Common myeloid progenitor, CD34-positive (primary cell): ENCODE measurements at places on chromosomes 16 and 17.

DNA sequence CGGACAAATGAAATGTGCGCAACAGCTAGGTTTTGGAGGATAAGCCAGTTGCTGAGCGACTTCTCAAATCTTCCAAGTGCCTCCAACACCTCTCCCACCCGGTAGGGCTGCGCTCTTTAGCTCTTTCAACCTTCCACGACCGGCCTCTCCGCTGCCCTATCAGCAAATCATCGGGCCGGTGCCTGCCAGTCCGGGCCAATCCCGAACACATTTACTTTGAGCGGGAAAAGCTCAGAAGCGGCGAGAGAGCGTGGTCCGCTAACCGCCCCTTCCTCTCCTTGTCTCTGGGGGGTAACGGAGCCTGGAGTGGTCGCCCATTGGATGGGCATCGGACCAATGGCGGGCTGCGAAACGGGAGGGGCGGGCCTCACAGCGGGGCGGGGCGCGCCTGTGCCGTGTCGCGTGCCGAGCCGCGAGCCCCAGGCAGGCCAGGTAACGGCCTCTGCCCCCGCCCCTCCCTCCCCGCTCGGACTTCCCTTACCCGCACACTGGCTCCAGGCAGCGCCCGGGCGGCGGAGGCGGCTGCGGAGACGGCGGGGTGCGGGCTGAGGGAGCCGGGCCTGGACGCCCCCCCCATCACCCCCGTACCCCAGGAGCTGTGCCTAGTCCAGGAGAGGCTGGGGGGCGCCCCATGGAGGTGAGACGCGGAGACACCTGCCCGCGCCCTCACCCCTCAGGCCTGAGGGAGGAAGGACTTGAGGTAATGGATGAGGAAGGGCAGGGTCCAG is at the start of gene MEIOC:
Gene MEIOC, plus strand, starts transcription at position 486 of the 728 bp plus-strand sequence. Its CDS starts 146 bp downstream, at position 632.
- DNase-seq: peak; percentile 71

DNA sequence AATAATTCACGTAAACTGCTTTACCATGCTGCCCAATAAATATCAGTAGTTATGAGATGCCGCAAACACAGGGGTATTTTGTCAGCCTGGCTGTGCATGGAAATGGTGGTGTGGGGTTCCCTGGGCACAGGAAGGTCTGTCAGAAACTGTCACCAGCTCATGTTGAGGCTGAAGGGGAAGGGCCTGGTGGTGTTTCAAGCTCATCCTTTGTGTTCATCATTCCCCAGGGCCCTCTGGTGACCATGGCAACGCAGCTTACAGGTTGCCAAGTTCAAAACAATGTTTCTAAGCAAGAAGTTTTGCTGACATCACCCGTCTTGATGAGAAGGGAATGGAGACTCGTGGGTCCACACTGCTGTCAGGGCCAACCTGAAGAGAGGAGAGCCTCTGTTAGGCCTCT is 348.9 kb upstream of the C16orf82 start:
- DNase-seq: no peak

DNA sequence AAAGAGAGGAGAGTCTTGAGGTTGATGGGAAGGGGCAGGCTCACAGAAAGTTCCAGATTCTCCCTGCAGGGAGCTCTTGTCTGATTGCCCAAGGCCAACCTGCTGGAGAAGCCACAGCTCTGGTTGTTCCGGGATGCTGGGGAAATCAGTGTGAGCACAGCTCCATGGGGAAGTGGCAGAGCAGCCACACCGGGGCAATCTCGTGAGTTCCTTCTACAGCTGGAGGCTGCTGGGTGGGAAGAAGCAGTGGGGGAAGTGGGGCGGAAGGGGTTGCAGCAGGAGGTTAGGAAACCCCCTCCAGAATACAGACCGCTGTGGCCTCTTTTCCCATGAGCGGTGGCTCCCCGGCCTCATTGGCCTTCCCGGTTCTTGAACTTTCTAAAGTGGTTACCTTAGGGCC is 34.0 kb downstream of the KIAA0513 start:
- DNase-seq: peak; percentile 85

GRCh38 chr16:49987381-49987780 is 37.6 kb upstream of the CNEP1R1 start:
- no peak for DNase-seq

DNA sequence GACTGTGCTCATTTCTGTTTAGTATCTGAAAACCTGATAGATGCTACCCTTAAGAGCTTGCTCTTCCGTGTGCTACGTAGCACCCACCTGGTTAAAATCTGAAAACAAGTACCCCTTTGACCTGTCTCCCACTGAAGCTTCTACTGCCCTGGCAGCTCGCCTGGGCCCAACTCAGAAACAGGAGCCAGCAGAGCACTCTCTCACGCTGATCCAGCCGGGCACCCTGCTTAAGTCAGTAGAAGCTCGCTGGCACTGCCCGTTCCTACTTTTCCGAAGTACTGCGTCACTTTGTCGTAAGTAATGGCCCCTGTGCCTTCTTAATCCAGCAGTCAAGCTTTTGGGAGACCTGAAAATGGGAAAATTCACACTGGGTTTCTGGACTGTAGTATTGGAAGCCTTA is 18.9 kb downstream of the NTAN1 start:
- DNase-seq: no peak

DNA sequence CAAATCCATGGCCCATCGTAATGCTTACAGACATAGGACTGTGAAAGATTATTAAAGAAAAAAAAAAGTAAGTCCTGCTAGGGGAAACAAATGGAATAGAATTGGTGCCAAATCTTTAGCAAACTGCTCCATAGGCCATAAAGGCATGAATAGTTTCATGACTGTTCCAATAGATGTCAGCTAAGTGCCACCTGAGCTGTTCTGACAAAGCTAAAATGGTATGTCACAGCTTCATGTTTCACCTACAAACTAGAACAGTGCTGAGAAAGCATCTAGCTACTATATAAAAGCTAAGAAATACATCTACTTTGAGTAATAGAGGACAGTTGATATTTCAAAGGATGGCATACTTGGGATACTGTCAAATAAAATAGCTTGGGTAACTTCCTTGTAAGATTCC is 771.6 kb upstream of the CA10 start:
- DNase-seq: no peak

DNA sequence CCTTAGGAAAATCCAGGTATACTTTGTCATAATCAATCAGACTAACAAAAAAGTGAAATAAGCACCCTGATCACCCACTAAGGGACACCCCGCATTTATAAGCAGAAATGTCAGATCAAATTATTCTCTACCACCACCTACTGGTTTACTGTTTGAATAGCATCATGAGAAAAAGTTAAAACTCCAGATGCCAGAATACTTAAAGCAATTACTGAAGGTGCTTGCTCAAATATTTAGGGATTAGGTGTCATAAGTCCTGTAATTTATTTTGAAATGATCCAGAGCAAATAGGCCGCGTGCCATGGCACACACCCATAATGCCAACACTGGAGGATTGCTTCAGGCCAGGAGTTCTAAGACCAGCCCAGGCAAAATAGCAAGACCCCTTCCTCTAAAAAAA is 2.3 kb downstream of the TOP2A start:
- DNase-seq: peak; percentile 70

- DNase-seq: no peak
These were observed 10.7 kb downstream of the CACNA1H start for GRCh38 chr16:1163567-1164055.

DNA sequence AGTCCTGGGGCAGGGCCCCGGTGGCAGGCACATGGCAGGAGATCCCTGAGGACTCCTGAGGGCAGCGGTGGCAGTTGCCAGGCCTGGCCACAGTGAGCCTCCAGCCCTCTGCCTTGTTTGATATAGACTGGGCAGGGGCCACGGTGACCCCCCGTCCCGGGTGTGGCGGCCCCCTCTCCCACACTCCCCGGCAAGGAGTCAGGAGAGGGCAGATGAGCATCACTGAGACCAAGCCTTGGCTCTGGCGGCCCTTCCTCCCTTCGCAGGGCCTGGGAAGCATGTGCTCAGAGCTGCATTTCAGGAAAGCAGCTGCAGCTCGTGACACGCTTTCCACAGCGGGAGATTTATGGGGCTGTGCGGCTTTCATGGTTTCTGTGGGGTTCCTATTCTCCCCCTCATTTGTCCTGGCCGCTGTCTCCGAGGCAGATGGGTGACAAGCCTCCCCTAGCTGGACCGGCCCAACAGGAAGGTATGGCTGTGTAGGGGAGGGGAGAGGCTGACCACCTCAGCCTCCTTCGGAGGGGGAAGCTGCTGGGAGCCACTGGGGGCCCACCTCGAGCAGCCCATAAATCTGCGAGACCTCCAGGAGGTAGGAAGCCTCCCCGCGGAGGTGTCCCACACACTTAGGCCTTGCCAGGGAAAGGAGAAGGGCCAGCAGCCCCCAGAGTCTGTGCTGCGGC is 211.4 kb downstream of the NTN1 start:
- peak; percentile 88 for DNase-seq

DNA sequence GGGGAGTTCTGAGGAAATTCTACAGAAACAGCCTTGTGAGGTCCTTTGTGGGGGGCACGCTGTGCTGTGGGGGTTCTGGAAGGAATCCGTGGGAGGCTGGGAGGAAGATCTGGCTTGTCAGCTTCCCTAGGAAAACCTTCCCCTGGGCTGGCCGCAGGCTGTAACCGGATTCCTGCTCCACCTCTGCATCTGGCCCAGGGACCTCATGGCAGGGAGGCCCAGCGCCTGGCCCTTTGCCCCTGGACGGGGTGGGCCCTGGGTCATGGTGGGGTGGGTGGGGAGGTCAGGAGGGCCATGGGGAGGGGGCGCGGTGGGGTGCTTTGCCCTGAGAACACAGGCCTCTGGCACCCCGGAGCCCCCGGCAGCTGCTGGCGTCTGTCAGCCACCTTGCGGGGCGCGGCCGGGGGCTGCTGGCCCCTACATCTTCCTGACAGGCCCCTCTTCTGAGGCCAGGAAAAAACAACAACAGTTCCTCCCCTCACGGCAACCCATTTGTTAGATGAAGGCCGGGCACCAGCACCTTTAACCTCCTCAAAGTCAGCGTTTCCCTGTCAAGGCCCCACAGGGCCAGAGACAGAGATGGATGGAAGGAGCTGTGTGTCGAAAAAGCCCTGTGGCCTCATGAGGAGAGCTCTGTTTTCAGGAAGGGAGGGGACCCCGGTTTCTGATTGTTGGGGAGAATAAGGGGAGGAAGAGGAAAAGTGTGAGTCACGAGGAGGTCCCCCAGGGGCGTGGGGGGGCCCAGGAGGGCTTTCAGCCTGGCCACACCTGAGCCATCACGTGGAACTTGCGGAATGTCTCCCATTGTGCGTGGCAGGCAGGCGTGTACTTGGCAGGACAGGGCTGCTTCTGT is 3.6 kb upstream of the MEOX1 start:
- no peak for DNase-seq

GRCh38 chr17:17398188-17398942 is 78.4 kb upstream of the MED9 start:
- no peak for DNase-seq

GRCh38 chr16:59060207-59060606 is 326.1 kb upstream of the GOT2 start:
- DNase-seq: no peak

GRCh38 chr16:11315510-11315909 is 29.7 kb upstream of the RMI2 start:
- no peak for DNase-seq

DNA sequence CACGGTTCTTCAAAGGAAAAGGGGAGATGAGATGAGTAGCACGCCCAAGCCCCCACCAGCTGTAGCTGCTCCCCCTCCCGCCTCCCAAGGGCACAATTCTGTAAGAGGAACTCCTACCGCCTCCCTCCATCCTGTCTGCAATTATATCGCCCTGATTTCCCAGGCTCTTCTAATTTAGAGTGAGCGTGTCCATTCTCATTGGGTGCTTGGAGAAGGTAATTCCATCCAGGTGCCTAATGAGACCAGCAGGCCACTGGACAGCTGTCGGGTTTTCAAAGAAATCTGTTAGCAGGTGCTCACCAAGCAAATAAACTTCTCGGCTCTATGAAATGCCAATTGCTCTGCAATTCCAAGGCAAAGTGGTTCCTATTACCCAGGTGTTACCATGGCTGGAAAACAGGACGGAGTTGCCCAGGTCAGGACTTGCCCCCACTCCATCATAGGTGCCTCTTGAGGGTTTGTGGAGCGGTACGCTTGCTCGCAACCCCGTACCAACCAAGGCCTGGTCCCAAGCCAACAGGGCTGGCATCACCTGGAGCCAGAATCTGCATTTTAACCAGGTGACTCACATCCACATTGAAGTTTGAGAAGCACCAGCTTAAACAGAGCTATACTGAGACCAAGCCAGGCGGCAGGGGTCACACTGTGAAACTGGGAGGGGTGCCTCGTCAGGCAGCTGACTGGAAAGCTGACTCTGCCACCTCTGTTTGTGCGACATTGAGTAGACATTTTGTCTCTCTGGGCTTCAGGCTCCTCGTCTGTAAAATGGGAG is 16.5 kb upstream of the MEAK7 start:
- DNase-seq: no peak
